ENCODE measurements at places on chromosomes 11 and 22. TPM values are rescaled to one million over a fixed set of nuclear protein-coding genes. Genes with fewer than 3 reads are reported as not detected.

Gene RFPL1
- total RNA-seq = not detected

Gene TTC9C
- 23.0 TPM for total RNA-seq

Gene NLRP10
- not detected for total RNA-seq

Gene CAPRIN1
- total RNA-seq = 178 TPM

Gene SLC25A17
- total RNA-seq = 15.0 TPM

Gene ART1
- total RNA-seq = not detected

Gene CENATAC
- 34.8 TPM for total RNA-seq

Gene BATF2
- total RNA-seq = 2.1 TPM

Gene VSIG10L2
- total RNA-seq = not detected

Gene IGLL5
- not detected for total RNA-seq

Gene MOGAT2
- 0.32 TPM for total RNA-seq

Gene OR6T1
- not detected for total RNA-seq

Gene DCHS1
- 23.0 TPM for total RNA-seq

Gene FOLR2
- 77.3 TPM for total RNA-seq

Gene MCAM
- 550 TPM for total RNA-seq

Gene OR8D4
- total RNA-seq = not detected

Measured in mesenteric fat pad (tissue), 1 donor.